ENCODE measurements at places on chromosomes 12 and 14.

GRCh38 chr12:9587987-9588600 lies 19.6 kb downstream of the KLRB1 start:
- no peak for DNase-seq

DNA sequence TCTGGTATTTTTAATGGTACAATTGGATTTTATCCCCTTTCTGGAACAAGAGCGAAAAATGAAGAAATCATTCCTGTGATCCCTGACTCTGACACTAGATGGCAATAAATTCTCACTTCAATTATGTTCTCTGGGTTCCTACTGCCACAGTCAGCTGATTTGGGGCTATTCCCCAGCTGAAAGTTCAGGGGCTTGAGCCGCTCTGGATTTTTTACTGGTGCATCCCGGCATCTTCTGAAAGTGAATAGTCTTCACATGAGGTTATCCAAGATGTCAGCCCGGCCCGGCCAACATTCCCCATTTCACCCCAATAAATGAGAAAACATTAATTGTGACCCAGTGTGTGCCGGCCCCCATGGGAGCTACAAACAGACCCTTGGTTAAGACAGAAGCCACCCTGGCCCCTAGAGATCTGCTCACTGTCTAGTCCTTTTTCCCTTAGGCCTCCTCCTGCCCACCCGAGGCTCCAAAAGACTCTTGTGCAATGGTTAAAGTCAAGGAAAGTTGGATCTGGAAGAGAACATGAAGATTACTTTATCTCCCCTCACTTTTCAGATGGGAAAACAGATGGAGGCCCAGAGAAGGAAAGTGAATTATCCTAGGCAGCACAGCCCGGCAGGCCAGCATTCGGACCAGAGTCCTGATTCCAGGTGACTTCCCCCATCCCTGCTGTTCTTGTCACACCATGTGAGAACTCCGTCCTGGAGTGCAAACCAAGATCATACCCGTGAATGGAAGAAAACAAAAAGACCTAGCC lies 20.8 kb downstream of the CKAP4 start:
- DNase-seq = peak; percentile 76

DNA sequence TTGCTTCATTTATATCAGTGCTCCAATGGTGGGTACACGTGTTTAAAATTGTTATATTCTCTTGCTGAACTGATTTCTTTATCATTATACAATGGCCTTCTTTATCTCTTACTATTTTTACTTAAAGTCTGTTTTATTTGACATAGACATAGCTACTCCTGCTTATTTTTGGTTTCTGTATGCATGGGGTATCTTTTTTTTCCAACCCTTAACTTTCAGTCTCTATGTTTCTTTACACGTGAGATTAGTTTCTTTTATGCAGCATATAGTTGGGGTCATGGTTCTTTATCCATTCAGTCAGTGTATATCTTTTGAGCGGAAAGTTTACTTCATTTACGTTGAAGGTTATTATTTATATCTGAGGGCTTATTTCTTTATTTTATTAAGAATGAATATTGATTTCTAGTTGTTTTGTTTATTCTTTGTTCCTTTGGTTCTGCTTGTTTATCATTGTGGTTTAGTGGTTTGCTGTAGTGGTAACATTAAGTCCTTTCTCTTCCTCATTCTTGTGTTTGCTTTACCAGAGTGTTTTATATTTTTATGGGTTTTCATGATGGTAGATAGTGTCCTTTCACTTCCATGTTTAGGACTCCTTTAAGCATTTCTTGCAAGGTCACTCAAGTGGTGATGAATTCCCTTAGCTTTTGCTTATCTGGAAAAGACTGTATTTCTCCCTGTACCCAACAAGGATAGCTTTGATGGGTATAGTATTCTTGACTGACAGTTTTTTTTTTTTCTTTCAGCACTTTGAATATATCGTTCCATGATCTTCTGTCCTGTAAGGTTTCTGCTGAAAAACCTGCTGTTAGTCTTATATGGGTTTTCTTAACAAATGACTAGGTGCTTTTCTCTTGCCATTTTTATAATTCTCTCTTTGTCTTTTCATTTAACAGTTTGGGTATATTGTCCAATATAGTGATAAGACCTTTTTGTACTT lies 38.3 kb upstream of the FAR2 start:
- DNase-seq = no peak

DNA sequence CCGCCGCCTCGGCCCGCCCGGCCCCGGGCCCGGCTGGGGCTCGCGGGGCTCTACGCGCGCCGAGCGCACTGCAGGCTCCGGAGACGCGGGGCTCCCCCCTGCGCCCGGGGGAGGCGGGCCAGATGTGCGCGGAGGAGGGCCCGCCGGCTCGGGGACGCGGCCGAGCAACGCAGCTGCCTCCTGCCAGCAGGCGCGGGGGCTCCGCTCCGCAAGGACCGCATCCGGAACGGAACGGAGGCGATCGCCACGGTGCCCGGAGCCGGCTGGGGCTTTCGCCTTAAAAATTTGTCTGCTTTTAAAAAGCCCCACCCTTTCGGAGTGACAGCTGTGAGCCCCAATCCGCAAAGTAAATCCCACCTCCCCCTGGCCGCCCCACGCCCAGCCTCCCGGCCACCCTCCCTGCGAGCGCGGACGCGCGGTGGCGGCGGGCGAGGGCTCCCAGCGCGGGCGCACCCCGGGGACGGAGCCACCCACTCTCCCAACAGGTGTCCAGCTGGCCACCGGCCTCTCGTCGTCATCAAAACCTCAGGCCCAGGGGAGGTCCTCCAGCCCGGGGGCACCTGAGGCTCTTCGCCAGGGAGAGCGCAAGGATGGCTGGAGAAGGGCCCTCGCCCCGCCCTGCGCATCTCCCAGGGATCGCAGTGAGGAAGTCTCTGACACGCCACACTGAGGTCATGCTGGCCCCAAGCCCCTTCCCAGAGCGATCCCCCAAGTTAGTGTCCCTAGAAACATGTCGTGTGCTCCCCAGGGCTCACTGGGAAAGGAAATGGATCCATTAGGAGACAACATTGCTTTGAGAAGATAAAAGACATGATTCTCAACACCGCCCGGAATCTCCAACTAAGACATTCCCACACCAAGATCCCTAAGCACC lies at the start of gene TMEM132D:
TSS of gene TMEM132D (minus strand) at position 70 of the 874 bp plus-strand sequence.
- DNase-seq = peak; percentile 58

- DNase-seq = no peak
Observed at GRCh38 chr12:132686825-132687210, 324 bp downstream of the POLE start.

DNA sequence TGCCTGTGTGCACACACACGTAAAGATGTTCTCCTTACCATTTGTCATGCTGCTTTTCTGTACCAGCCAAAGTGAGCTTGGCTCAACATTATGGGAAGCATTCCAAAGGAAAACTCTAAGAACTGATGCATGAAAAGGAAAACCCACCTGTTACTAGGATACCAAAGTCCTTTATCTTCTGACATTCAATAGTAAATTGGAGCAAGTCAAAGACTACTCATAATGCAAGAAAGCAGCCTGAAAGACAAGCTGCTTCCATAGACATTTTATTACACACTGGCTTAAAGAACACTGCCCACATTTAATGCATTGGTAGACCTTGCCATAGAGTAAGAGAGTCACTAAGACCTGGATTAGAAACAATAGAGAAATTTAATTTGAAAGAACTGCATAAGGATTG lies 159.0 kb downstream of the LRIG3 start:
- DNase-seq = no peak
